Neural progenitor cell (in vitro differentiated cells): ENCODE measurements at places on chromosomes 2 and 18.

DNA sequence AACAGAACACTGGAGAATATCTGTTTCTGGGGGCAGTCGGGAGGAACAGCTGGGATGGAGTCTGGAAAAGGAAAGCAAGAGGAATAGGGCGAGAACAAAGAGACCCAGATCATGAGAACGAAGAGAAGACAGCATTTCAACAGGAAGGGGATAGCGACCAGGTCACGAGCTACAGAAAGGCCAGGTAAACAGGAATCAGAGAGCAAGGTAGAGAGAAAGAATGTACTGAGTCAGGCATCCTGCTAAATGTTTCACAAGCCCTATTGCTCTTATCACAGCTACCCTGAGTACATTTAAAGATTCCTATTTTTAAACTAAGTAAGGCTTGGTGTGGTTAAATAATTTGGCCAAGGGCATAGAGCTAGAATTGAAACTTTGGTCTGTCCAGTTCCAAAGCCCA lies 254.9 kb upstream of the RAB12 start:
- no peak for DNase-seq

DNA sequence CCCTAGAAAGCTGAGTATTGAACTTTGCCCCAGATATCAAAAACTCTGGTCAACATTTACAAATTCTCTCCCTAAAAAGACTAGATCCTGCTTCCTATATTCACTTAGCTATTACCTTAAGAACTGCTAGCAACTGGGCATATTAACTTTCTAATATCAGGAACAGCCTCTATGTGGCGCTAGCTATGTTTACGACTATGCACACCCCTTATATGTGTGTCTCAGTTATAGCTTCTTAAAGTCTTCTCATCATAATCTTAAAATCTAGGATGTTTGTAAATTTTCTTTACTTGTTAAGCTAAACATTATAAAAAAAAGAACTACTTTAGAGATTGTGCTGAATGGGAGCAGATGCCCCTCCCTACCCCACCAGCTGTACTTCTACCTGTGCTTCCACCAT lies 1.7 kb upstream of the STAMBP start:
- DNase-seq = no peak

DNA sequence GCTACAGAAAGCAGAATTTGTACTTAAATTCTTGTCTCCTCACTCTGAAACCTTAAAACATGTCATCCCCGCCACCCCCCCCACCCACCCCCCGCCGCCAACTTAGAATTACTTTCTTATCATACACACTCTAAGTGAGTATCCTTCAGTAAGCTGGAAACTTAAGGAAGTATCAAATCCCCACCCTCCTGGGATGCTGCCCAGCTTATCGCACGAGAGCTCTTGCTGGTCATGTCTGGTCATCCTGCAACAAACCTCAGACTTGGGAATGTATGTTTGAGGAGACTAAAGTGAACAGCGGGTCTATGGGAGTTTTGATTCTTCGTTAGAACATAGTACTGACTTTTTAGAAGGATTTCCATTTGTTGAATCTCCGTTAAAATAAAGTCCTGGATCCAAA lies 203.3 kb downstream of the PTGR3 start:
- no peak for DNase-seq

- no peak for DNase-seq
Observed at GRCh38 chr2:236883819-236884218, 201.9 kb upstream of the COPS8 start.

- DNase-seq = no peak
Observed at GRCh38 chr2:175840256-175840655, 161.8 kb downstream of the LNPK start.

- DNase-seq = no peak
Observed at GRCh38 chr2:74815941-74816340, 18.0 kb upstream of the HK2 start.

DNA sequence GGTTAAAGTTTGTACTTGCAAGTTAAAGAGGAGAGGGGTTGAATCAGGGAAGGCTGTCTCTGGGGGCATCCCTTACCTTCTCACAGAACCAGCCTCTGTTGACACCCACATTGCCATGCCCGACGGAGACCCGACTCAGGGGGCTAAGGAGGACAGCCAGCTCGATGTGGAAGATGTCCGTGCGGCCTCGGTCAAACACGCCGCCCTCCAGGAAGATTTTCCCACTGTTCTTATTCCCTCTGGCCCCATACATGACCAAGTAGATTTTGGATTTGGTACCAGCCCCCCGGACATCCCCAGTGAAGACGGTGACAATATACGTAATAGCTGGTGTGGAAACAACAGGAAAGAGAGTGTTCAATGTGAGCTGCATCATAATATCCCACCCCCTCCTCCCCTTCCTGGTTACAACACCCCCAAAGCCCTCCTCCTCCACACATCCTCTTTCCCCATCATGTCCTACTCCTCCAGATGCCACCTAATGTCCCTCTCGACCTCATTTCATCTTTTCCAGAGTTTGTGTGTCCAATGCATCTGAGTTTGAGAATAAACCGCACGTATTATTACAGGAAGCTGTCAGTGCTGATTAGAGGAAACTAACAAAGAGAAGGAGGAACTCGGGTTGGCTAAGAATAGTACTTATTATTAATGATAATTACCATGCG lies 55.7 kb downstream of the LOXHD1 start:
- DNase-seq = no peak

DNA sequence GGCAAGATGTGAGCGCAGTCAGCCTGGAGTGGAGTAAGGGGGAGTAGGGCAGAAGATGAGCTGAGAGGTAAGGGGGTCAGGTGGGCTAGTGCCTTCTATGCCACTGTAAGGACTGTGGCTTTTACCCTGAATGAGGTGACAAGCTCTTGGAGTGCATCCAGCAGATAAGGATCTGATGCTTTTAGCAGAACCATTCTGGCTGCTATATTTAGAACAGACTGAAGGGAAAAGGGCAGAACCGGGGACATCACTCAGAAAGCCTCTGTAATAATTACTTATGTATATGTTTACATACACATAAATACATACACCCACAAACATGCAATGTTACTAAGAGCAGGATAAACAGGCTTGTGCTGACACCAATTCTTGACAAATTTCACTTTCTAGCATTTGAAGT lies 124.8 kb downstream of the DTNB start:
- DNase-seq = no peak

DNA sequence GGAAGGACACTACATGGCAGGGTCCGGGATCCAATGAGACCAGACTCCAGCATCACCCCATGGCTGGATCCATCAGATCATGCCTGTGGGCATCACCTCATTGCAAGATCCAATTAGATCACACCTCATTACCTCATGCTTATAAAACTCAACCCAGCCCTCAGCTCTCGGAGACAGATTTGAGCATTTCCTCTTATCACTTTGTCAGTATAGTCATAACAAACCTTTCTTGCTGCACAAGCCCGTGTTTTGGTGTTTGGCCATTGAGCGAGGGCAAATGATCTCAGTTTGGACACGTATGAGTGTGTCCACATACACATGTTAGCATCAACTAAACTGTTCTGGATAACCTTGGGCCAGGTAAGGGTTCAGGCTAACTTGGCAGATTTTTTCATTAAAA lies 58.8 kb downstream of the CCDC195 start:
- no peak for DNase-seq

DNA sequence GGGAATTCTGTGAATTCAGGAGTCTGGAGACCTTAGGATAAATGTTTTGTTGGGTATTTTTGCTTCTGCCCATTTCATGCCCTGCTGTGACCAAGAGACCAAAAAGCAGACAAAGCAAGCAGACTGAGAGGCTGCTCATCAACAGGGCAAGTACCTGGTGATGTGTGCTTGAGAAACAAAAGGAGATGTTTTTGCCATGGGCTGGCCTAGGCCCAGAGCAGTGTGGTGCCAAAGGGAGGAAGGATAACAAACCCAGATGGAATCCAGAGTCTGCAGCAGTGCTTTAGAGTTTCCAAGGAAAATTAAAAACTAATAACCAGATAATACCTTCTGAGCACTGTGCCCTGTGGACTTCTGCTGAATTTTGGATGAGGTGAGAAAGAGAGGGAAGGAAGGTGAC lies 538.4 kb downstream of the STK39 start:
- DNase-seq = no peak

DNA sequence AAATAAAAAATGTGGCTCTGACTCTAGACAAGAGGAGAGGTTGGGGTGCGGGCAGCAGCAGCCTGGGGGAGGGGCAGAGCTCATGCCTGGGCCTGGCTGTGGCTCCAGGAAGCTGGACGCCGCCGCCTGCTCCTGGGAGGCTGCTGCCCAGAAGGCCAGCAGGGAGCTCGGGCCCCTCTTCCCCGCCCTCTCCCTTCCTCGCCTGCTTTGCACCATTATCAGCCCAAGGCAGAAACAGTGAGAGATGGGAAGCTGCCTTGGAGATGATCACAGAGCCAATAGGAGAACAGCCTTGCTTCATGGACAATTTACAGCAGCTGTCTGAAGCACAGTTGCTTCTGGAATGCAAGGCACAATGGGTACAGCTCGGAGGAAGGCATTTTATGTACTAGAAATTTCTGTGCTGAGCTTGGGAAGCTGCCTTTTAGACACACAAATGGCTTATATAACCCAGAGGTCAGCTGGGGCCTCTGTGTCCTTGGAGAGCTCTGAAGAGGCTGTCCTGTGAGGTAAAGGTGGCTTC lies 55.3 kb upstream of the AFF3 start:
- peak; percentile 68 for DNase-seq

GRCh38 chr2:96501471-96501874 lies 3.7 kb downstream of the NEURL3 start:
- DNase-seq = no peak

- DNase-seq = no peak
Observed at GRCh38 chr2:20590704-20591515, 60.0 kb downstream of the HS1BP3 start.

DNA sequence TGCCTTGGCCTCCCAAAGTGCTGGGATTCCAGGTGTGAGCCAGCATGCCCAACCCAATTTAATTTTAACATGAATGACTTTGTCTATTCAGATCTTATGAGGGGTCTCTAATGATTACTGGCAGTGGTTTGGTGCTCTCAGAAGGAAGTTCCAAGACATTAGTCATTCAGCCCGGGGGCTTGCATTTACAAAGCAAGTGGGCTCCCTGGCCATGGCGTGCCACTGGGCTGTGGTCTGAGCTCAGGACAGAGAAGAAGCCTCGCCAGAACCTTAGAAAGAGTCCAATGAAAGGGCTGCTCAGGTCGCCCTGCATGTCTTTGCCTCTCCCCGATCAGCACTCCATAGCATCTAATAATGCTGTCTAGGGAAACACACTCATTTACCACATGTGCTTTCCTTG lies 182.6 kb upstream of the CHAC2 start:
- no peak for DNase-seq

DNA sequence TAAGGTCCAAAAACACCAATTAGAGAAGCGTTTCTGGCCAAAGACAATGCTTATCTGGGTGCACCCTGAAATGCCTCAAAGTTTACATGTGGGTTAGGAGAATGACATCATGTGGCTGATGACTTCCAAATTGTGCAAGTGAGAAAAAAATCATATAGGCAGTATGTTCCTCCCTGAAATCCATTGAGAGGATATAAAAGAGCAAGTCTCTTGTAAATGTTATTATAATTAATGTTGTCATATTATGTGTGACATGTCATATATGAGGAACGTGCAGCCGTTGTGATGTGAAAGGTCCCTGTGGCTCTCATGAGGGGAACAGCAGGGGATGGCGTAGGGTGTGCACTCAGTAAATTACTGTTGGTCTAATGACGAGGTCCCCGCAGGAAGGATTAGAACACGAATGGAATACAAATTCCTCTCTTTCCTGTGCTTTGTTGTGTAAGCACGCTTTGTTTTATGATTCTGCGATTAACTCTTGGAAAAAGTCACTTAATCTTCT lies 290.8 kb downstream of the PRKCE start:
- no peak for DNase-seq

- peak; percentile 94 for DNase-seq
Observed at GRCh38 chr2:37672104-37672869, 845 bp upstream of the CDC42EP3 start.

- DNase-seq = no peak
Observed at GRCh38 chr2:66649006-66649405, 214.1 kb downstream of the MEIS1 start.

GRCh38 chr2:40967451-40967850 lies 515.6 kb upstream of the SLC8A1 start:
- no peak for DNase-seq

DNA sequence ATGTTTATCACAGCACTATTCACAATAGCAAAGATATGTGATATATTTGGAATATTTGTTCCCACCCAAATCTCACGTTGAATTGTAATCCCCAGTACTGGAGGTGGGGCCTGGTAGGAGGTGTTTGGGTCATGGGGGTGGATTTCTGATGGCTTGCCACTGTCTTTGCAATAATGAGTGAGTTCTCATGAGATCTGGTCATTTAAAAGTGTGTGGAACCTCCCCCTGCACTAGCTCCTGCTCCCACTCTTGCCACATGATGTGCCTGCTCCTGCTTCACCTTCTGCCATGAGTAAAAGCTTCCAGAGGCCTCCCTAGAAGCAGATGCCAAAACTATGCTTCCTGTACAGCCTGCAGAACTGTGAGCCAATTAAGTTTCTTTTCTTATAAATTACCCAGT lies 72.2 kb upstream of the DYNC1I2 start:
- no peak for DNase-seq

DNA sequence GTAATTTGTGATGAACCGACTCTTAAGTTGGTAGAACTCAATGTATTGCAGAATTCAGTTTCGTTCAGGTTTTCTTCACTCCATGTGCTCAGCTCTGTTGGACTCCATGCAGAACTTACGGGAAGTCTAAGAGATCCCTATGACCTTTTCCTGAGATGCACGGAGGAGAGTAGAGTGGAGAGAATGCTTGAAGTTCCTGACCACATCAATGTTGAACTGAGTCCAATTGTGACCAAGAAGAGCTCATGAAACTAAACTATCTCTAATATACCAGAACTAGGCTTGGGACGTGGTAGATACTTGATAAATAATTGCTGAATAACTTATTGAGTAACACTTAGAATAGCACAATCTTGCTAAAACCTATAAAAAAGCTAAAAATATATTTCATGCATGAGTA lies 47.2 kb downstream of the TMEM178A start:
- DNase-seq = no peak

DNA sequence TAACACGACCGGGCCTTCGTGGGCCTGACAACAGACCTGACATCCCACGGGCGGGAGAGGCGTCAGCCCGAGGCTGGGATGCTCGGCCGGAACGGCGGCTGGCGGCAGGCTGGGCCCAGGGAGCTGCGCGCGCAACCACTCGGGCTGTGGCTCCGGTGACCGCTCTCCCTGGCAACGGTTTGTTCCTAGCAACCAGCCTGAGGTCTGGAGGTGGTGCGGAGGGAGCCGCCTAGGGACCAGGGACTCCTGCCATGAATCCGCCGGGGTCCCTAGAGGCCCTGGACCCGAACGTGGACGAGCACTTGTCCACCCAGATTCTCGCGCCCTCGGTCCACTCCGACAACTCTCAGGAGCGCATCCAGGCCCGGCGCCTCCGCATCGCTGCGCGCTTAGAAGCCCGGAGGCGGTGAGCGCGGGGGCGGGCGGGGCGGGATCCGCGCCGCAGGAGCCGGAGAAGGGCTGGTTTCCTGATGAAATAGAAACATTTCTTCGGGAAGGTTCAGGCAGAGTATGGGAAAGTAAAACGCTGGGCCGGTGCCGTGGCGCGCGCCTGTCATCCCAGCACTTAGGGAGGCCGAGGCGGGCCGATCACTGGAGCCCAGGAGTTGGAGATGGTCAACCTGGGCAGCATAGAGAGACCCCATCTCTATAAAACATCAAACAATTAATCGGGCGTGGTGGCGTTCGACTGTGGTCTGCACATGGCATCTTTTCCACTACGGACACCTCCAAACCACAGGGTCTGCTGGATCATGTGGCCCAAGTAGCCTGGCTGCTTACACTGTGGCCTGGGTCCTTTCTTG lies at the start of gene DRC1:
TSS of gene DRC1 (plus strand) at position 182 of the 803 bp plus-strand sequence. CDS start at position 252, 70 bp downstream.
- peak; percentile 96 for DNase-seq
